ENCODE measurements at places on chromosomes 6 and 20. TPM values are rescaled to one million over a fixed set of nuclear protein-coding genes. Genes with fewer than 3 reads are reported as not detected.
A peak's percentile ranks its signal among the peaks of the same experiment; 100 is the strongest.

GRCh38 chr6:16800942-16801341, 39.7 kb upstream of the ATXN1 start:
- H3K36me3 ChIP-seq, result no peaks in the 10 kb centered on the region
- no peak overlapping the region for H3K27ac ChIP-seq
- no peaks in the 10 kb centered on the region for H3K27me3 ChIP-seq
- H3K4me3 ChIP-seq, result no peak overlapping the region

DNA sequence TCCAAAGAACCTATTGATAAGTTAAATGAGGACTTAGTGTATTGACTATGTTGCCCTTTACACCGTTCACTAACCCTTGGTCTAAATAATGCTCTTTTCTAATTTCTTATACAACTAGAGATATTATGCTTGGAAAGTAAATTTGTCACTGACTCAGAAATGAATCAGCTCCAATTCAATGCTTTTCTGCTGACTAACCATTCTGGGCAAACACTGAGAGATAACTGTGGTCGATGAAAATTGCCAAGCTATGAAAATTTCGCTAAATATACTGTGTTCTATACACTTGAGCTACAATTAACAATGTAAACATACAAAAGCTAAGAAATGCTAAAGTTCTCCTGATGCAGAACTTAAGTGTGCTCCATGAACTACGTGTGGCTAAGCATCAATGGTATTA, 23.1 kb upstream of the FBXO9 start:
- H3K4me3 ChIP-seq, result no peak overlapping the region
- no peaks in the 10 kb centered on the region for H3K27me3 ChIP-seq
- DNase-seq, result no peak
- H3K36me3 ChIP-seq, result peaks cover 40% of the 10 kb centered on the region

DNA sequence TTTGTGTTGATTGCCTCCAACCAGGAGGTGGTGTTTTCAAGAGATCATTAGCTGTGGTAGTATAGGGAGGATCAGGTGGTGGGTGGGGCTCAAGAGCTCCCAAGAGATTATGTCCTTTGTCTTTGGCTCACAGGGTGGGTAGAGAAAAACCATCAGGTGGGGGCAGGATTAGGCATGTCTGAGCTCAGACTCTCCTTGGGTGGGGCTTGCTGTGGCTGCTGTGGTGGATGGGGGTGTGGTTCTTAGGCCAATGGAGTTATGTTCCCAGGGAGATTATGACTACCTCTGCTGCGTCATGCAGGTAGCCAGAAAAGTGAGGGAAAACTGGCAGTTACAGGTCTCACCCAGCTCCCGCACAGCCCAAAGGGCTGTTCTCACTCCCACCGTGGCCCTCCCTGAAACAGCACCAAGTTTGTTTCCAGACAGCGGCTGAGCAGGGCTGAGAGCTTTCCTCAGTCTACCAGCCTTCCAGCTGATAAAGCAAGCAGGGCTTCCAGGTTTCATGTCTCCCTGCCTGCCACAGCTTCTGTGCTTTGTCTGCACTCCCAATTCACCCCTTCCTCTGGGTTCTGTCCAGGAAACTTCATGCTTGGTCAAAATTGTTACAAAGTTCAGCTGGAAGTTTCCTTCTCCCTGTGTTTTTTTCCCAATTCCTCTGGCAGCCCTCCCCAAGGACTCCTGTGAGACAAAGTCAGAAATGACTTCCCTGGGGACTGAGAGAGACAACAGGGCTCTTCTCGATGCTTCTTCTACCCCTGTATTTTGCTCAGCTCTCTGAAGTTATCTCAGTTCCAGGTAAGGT, 481.1 kb upstream of the MAN1A1 start:
- H3K36me3 ChIP-seq, result no peaks in the 10 kb centered on the region
- DNase-seq, result peak; percentile 45
- no peaks in the 10 kb centered on the region for H3K4me1 ChIP-seq
- H3K27ac ChIP-seq, result no peak overlapping the region
- no peak overlapping the region for H3K4me3 ChIP-seq
- H3K27me3 ChIP-seq, result no peaks in the 10 kb centered on the region

DNA sequence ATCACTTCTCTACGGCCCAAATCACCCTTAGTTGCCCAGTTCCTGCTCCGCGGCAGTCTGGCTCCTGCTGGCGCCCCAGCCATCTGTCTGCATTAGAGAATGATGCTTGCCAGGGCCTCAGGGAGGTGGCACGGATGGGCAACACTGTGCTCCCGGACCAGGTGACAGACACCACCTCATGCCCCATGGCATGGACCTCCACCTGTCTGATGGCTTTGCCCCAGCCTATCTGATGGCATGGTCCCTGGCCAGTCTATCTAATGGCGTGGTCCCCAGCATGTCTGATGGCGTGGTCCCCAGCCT, 18.8 kb upstream of the MRGBP start:
- H3K36me3 ChIP-seq, result no peaks in the 10 kb centered on the region
- H3K27me3 ChIP-seq, result no peaks in the 10 kb centered on the region
- peaks cover 3% of the 10 kb centered on the region for H3K4me1 ChIP-seq
- DNase-seq, result no peak
- H3K4me3 ChIP-seq, result no peak overlapping the region

- DNase-seq, result no peak
- no peak overlapping the region for H3K27ac ChIP-seq
- H3K4me1 ChIP-seq, result no peaks in the 10 kb centered on the region
- H3K27me3 ChIP-seq, result no peaks in the 10 kb centered on the region
- H3K4me3 ChIP-seq, result no peak overlapping the region
These were observed 180.9 kb upstream of the DTNBP1 start for GRCh38 chr6:15843764-15844163.

DNA sequence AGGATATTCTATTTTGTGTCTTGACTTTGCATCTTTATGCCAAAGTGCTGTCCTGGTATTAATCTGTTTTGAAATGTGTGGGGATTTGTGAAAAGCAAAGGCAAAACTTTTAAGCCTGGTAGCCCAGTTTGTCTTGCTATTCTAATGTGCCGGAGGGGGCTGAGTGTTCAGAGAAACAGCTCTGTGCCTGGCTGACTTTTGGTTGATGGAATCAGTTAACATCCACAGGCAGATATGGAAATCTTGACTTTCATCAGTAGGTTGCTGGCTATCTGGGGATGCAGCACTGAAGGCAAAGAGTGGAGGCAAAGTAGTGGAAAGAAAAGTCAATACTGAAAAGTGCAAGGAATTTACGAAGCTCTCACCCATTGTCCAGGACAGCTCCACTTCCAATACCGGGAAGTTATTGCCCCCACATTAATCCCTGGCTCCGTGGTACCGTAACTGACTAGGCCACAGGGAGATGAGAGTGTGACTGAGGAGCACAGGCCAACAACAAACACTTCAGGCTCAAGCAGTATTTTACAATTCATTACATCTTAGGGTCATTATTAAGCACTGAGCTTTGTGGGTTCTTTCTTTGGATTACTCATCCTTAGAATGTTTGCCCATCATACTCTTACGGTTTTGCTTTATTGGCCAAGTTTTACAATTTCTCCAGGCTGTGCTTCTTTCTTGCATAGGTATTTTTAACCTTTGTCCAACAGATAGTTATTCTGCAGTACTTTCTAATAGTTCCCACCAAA, 164.6 kb downstream of the MTFR2 start:
- H3K27me3 ChIP-seq, result no peaks in the 10 kb centered on the region
- peaks cover 8% of the 10 kb centered on the region for H3K4me1 ChIP-seq
- H3K27ac ChIP-seq, result peak overlapping the region; percentile 48

GRCh38 chr6:16929809-16930208, 168.5 kb upstream of the ATXN1 start:
- H3K36me3 ChIP-seq, result no peaks in the 10 kb centered on the region
- H3K4me1 ChIP-seq, result no peaks in the 10 kb centered on the region
- H3K4me3 ChIP-seq, result no peak overlapping the region

GRCh38 chr6:75149696-75150095, 56.2 kb downstream of the COL12A1 start:
- no peaks in the 10 kb centered on the region for H3K27me3 ChIP-seq
- H3K36me3 ChIP-seq, result no peaks in the 10 kb centered on the region
- DNase-seq, result peak; percentile 32

- no peaks in the 10 kb centered on the region for H3K27me3 ChIP-seq
- H3K27ac ChIP-seq, result no peak overlapping the region
- H3K4me3 ChIP-seq, result no peak overlapping the region
- no peak for DNase-seq
- H3K36me3 ChIP-seq, result no peaks in the 10 kb centered on the region
- H3K4me1 ChIP-seq, result no peaks in the 10 kb centered on the region
These were observed 21.1 kb downstream of the FAM110A start for GRCh38 chr20:854601-855000.

DNA sequence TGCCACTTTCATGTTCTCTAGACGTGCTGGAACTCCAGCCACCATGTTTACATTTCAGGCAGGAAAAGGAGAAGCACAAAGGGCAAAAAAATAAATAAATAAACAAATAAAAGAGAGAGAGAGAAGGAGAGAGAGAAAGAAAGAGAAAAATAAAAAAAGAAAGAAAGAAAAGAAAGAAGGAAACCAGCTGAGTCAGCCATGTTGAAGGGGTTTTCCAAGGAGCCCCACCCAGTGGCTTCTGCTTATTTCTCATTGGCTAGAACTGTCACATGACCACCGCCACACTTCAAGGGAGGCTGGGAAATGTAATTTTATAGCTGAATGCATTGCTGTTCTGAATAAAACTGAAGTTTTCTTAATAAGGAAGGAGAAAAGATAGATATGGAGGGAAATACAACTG, 71.1 kb downstream of the BFSP1 start:
- H3K27me3 ChIP-seq, result peaks cover 7% of the 10 kb centered on the region
- no peaks in the 10 kb centered on the region for H3K36me3 ChIP-seq
- no peaks in the 10 kb centered on the region for H3K4me1 ChIP-seq
- H3K4me3 ChIP-seq, result no peak overlapping the region
- DNase-seq, result no peak

GRCh38 chr20:47680804-47681529, 104.3 kb downstream of the SULF2 start:
- H3K4me1 ChIP-seq, result no peaks in the 10 kb centered on the region
- H3K4me3 ChIP-seq, result no peak overlapping the region
- no peaks in the 10 kb centered on the region for H3K36me3 ChIP-seq
- DNase-seq, result no peak
- no peaks in the 10 kb centered on the region for H3K27me3 ChIP-seq
- H3K27ac ChIP-seq, result no peak overlapping the region

DNA sequence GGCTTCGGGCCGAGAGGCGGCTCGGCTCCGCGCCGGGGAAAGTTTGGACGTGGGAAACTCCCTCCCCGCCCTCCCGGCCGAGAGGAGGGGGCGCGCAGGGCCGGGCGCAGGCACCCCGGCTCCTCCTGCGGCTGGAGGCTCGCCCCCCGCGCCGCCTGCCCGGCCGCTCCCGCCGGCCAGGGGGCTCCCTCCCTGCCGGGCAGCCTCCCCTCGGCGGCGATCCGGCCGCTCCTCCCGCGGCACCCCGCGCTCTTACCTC, 370 bp downstream of the CDH22 start:
- H3K27me3 ChIP-seq, result peaks cover 36% of the 10 kb centered on the region
- peak overlapping the region; percentile 59 for H3K4me3 ChIP-seq
- no peaks in the 10 kb centered on the region for H3K36me3 ChIP-seq
- H3K27ac ChIP-seq, result no peak overlapping the region
- no peak for DNase-seq

GRCh38 chr6:135972586-135972985, 121.1 kb downstream of the PDE7B start:
- peaks cover 8% of the 10 kb centered on the region for H3K4me1 ChIP-seq
- H3K27me3 ChIP-seq, result no peaks in the 10 kb centered on the region
- no peak overlapping the region for H3K4me3 ChIP-seq
- H3K27ac ChIP-seq, result no peak overlapping the region

DNA sequence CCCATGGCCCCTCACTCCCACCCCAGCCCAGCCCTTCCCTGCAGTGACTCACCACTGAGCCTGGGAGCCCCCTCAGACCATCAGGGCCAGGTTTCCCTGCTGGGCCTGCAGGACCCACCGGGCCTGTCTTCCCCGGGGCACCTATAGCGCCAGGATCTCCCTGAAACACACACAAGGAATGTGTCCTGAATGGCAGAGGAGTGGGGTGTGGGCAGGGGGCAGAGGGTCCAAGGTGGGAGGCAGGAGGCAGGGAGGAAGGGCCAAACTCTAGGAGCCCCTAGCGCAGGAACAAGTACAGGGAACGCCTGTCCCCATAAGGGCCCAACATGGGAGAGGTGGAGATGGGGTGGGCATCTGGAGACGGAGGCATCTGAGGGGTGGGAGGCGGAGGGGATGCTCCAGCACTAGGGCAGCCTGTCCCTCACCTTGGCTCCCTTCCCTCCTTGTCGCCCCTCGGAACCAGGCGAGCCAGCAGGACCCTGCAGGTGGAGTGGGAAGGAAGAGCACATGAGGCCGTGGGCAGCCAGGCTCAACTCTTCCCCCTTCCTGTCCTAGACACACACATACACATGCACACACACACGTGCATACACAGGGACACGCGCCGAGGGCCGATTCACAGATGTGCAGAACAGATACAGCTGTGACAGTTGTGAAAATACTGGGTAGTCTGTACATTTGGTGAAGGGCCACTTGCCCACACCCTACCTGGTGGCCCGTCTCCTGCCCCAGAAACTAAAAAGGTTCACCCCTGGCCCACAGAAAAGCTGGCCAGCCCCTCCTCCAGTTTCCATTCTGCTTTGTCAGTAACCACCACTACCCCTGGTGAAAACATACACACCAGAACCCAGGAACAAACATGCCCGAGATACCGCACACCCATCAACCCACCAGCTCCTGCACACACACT, 24.6 kb downstream of the COL11A2 start:
- DNase-seq, result no peak
- no peaks in the 10 kb centered on the region for H3K4me1 ChIP-seq
- no peak overlapping the region for H3K27ac ChIP-seq
- no peaks in the 10 kb centered on the region for H3K27me3 ChIP-seq

DNA sequence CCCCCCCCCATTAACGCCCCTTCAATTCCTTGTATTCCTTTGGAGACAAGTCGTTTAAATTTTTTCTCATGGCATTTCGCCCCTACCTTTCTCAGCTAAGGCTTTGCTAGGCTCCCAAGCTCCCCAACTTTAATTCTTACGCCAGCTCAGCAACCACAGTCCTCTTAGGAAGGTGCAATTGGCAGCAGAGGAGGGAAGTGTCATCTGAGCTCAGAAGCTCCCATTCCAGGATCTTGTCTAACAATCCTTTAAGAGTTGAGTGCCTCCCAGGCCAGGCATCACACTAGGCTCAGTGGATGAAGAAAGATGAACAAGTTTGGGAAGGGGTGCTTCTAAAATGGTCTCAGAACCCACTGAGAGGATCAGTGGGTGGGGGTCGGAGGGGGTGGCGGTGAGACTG, 131.2 kb upstream of the AKAP12 start:
- no peaks in the 10 kb centered on the region for H3K4me1 ChIP-seq
- DNase-seq, result no peak
- H3K4me3 ChIP-seq, result no peak overlapping the region
- no peaks in the 10 kb centered on the region for H3K27me3 ChIP-seq

DNA sequence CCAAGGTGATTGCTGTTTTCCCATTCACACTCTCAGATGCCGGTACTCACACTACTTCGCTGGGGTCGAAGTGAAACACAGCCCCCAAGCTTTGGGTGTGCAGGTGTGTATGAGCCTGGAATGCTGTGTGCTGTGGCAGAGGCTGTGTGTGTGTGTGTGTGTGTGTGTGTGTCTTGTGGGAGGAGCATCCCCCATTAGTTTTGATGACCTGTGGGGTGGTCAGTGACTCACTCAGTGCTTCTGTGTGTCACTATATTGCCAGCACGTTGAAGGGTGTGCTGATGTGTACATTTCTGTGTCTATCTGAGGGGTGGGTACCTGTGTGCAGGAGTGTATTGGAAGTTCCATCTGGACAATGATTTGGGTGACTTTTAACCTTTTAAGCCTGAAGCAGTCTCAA, 5.0 kb upstream of the SLC12A5 start:
- no peak overlapping the region for H3K4me3 ChIP-seq
- no peak for DNase-seq
- peaks cover 13% of the 10 kb centered on the region for H3K27me3 ChIP-seq
- no peaks in the 10 kb centered on the region for H3K36me3 ChIP-seq
- H3K27ac ChIP-seq, result no peak overlapping the region

Gene CD24
- total RNA-seq, result not detected

Gene CD40
- 10.7 TPM for total RNA-seq

Gene SRF
- total RNA-seq, result 82.0 TPM

Gene SRMS
- total RNA-seq, result not detected

Gene KHDC1
- total RNA-seq, result not detected

Data from heart left ventricle (tissue), 16 donors.